ENCODE measurements at places on chromosomes 3 and 15.

DNA sequence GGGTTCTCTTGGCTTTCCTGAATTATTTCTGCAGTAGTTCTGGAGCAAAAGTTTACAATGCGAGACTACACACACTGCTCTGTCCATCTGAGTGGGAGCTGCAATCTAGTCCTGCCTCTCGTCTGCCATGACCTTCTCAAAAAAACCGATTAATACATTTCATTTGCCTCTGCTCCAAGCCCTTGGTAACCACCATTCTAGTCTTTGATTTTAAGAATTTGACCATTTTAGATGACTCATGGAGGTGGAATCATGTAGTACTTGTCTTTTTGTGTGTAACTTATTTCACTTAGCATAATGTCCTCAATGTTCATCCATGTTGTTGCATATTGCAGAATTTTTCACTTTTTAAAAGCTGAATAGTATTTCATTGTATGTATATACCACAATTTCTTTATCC lies 356.9 kb downstream of the SV2B start:
- no peak for DNase-seq

DNA sequence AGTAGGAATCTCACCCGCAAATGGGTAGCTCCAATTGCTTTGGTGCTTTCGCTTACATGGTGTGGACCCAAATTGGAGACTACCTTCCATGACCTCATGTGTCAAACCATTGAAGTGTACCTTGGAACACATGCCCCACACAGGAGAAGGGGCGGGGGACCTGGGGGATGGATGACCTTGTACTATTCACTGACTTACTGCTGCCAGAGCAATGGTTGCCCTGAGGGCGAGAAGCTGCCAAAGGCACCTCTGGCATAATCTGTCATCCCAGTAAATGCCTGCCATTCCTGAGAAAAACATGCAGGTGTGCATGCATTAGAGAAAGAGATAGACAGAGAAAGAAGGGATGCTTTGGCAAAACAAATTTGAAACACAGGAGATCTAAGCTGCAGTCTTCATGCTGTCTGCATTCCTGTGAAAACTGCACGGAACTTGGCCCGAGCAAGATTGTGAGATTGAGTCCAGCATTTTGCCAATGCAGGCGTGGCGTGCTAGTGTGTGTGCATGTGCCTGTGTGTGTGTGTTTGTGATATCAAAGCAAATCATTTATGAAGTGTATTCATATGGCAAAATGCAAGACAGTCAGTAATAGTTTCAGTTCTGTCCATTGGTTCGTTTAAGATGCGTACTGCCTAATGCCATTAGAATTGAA lies 219.5 kb upstream of the MDFIC2 start:
- DNase-seq = no peak

DNA sequence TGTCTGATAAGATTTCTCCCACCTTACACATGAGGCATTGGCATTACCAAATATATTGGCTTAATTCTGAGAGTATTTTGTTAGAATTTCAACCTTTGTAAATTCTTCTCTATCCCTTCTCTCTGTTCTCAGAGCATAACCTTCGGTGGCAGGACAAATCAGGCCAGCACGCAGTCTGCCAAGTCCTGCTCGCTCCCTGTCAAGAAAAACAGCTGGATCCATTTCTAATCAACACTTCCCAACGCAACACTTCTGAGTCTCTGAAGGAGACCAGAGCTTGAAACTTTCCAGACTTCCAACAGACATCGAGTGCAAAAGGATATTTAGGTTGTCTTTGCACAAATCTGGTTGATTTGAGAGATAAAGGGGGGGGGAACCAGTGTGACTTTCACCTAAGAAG lies 125.7 kb downstream of the SV2B start:
- no peak for DNase-seq

DNA sequence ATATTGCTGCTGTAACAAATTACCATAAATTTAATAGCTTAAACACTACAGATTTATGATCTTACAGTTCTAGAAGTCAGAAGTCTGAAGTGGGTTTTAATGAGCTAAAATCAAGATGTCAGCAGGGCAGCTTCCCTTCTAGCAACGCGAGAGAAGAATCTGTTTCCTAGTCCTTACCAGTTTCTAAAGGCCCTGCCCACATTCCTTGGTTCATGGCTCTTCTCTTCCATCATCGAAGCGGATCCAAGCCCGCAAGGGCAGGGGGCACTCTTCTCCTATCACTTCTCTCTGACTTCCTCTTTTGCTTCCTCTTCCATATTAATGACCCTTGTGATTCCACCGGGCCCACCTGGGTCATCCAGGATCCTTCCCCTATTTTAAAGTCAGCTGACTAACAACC lies 16.1 kb downstream of the MINDY4B start:
- no peak for DNase-seq

DNA sequence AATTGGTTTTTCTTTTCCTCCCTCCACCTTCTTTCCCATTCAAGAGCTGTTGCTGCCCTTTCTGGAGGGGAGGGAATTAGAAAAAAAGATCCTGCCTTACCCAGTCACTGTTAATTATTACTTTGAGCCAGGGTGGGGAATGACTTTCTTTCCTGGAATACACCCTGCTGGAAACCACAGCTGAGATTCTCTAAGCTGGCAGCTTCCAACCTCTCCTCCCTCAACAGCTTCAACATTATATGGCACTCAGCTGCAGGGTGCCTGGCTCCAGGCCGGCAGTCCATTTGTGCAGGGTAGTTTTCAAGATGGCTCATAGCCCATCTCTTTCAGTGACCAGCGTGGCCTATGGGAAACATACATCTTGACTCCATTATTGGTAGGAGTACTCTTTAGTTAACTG lies 105.8 kb downstream of the UBE3A start:
- no peak for DNase-seq

- no peak for DNase-seq
Measured at GRCh38 chr15:73600413-73601335, 32.5 kb downstream of the NPTN start.

DNA sequence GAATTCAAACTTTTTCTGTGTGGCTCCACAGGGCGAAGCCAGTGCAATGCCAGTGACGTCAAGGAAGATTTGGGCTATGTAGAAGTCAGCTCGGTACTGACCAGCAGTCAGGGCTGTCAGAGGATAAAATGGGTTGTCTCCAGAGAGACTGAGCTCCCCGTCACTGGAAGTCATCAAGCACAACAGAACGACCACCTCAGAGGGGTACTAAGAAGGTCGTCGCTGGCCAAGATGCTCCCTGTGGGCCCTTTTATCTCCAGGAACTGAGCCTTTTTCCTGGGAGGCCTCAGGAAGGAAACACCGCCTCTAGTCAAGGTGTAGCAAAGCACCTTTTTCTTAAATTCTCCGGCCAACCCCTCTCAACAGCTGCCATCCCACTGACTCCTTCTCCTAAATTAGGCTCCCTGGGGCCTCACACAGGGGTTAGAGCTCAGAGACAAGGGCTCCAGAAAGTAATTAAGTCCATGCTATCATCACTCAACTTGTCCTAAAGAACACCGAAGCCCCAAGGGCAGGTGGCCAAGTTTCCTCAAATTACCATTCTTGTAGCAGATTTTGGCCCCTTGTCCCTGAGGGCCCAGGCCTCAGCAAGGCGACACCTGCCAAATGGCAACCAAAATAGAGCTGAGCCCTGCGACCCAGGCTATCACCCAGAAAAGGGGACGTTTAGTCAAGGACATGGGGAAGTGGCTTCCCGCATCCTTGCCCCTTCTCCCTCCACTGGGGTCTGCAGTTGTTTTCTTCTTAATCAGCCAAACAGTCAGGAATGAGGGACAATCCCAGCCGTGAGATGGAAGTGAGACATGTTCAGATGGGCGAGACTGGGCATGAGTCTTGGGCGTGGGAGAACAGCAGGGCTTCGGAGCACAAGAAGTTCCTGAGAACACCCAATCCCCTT lies 48.0 kb downstream of the SSUH2 start:
- DNase-seq = no peak

GRCh38 chr3:80334534-80334933 lies 566.7 kb upstream of the ROBO1 start:
- DNase-seq = no peak

DNA sequence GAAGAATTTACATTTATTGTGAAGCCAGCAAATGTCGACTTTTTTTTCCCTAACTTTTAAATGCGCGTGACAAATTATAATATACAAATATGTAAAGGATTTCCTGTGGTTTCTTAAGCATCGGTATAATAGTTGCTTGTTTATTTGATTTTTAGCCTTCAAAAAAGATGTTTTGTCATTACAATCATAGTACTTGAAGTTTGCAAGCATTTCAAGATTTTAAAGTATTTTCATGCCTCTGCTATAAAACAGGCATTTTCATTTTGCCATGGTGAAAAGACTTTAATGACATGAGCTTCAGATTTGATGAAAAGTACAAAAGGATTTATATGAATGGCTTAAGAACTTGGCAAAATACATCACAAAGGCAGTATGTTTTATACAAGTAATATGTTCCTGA lies 9.4 kb upstream of the P2RY12 start:
- no peak for DNase-seq

GRCh38 chr3:151047636-151048035 lies 37.8 kb upstream of the MED12L start:
- DNase-seq = no peak

GRCh38 chr3:141575879-141576743 lies 89.3 kb downstream of the RASA2 start:
- no peak for DNase-seq

DNA sequence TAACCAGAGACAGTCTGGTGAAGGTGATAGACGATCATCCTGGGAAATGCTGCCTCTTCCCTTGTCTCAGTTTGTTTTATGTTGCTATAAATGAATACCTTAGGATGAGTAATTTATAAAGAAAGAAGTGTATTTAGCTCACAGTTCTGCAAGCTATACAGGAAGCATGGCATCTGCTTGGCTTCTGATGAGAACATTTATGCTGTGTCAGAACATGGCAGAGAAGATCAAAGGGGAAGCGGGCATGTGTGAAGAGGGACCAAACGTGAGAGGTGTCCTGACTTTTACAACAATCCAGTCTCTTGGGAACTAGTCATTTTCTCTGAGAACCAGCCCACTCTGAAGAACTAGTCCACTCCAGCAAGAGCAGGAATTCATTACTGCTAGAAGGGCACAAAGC lies 9.6 kb downstream of the CMC1 start:
- peak; percentile 52 for DNase-seq

DNA sequence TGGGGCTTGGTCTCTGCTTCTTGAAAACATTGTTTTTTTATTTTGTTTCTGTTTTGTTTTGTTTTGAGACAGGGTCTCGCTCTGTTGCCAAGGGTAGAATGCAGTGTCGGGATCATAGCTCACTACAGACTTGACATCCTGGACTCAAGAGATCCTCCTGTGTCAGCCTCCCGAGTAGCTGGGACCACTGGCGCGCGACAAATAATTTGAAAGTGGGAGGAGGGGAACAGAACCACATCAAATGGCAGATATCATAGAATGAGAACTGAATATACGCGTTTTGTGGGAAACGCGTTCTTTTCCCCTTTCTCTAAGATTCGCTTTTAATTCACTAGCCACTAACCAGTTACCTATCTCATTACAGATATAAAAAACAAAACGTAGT lies 641 bp upstream of the VPS13C start:
- no peak for DNase-seq

GRCh38 chr15:69871511-69872134 lies 226.1 kb downstream of the TLE3 start:
- DNase-seq = no peak

GRCh38 chr3:127339016-127339415 lies 51.2 kb upstream of the PRR20G start:
- no peak for DNase-seq

GRCh38 chr3:141243271-141243707 lies 11.7 kb downstream of the PXYLP1 start:
- DNase-seq = no peak

GRCh38 chr15:41647262-41647661 lies 12.9 kb upstream of the MGA start:
- no peak for DNase-seq

DNA sequence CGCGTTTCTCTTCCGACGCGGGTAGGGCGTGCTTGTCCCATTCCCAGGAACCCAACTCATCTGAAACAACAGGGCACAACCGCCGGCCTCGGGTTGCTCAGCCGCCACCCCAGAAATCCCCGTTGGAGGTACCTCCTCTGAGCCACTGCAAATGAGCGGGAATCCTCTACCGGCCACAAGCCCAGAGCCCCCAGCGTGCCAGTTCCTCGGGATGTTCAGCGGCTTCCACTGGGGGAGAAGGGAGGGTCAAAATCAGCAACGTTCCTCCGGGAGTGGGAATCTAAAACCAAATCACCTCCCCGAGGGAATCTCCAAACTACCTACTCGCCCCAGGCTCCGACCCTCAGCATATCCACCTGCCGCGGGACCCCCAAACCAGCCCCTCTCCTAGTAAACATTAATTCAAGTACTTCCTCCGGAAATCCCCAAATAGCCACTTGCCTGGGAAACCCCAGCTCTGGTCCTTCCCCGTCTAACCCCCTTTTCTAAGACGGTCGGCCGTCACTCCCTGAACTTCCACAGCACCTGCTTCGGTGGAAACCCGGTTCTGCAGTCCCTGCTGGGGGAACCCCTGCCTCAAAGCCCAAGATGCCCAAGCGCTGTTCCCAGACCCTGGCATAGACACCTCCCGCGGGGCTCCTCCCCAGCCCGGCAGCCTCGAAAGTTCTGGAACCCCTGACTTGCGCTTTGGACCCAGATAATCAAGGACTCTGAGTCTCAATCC lies 887 bp downstream of the OXTR start:
- DNase-seq = no peak

DNA sequence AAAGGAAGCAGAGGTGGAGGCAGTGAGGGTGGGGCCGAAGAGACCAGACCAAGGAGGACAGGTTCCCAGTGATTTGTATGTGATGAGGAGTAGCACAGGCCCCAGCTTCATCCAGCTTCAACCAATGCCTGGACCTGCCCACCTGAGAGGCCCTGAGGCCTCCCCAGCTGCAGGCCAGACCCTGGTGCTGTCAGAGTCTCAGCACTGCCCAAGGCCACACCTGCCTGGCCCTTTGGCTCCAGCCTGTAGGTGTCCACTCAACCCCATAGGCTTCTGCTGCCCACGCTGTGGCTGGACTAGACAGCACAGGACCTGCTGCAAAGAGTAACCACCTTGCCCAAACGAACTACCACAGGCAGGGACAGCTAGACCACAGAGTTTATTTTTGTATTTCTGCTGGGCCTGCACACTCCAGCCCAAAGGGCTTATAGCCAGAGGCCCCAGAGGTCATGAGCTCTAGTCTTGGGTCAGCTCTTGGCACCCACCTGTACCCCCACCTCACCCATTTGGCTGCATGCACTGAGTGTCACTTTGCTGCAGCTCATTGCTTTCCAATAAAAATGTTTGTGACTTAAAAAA lies 81.9 kb upstream of the CDV3 start:
- DNase-seq = no peak

- no peak for DNase-seq
Measured at GRCh38 chr3:59641169-59641899, 591.5 kb upstream of the CFAP20DC start.

GRCh38 chr3:172066880-172067796 lies 27.8 kb downstream of the FNDC3B start:
- no peak for DNase-seq

- DNase-seq = no peak
Measured at GRCh38 chr3:137588871-137589270, 175.2 kb upstream of the SOX14 start.

DNA sequence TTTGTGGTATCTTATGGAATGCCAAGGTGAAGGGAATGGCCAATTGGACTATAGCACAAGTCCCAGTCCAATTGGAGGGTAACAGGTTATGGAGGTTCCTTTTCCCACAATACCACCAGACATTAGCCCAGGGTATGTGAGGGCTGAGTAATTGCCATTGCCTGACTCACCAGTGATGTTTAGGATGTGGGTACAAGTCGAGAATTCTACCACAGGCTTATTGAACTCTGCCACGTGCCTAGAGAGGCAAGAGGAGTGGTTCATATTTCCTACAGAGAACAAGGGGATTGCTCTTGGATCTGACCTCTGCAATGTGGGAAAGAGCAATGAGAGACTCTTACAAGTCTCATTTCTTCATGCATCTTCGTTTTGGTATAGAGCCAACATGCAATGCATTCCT lies 85.0 kb upstream of the XCR1 start:
- DNase-seq = no peak

All from bone marrow (tissue), 2 donors.